ENCODE measurements at places on chromosomes 2 and 18.
A peak's percentile ranks its signal among the peaks of the same experiment; 100 is the strongest.

GRCh38 chr2:221204699-221205098 lies 367.4 kb downstream of the EPHA4 start:
- no peak for DNase-seq

GRCh38 chr18:62844850-62845643 lies 129.7 kb downstream of the PHLPP1 start:
- DNase-seq = no peak

GRCh38 chr2:218720048-218721041 lies 9.7 kb downstream of the TTLL4 start:
- DNase-seq = no peak

- no peak for DNase-seq
These were observed 30.1 kb downstream of the IMPA2 start for GRCh38 chr18:12011199-12011956.

- DNase-seq = no peak
These were observed 175.4 kb downstream of the ZNF521 start for GRCh38 chr18:25176518-25177042.

DNA sequence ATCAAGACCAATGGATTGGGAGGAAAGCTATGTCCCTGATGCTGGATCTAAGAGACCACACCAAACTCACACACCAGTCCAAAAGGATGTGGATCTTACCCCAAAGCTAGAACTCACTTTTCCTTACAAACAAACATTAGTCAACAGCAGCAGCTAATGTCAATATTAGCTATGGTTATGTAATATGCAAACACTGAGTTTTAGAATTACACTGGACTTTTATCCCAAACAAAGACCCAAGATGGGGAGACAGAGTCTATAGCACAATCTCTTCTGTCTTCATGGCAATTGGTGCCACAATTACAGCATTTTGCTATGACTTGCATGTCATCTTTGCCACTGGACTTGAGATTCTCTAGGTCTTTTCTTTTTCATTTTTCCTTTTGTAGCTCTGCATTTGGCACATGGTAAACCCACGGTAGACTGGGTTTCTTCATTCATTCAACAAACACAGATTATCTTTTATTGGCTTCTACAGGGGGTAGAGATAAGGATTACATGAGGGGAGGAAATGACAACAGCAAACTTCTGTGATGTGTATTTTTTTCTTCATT lies 59.0 kb downstream of the SPRED2 start:
- DNase-seq = no peak

DNA sequence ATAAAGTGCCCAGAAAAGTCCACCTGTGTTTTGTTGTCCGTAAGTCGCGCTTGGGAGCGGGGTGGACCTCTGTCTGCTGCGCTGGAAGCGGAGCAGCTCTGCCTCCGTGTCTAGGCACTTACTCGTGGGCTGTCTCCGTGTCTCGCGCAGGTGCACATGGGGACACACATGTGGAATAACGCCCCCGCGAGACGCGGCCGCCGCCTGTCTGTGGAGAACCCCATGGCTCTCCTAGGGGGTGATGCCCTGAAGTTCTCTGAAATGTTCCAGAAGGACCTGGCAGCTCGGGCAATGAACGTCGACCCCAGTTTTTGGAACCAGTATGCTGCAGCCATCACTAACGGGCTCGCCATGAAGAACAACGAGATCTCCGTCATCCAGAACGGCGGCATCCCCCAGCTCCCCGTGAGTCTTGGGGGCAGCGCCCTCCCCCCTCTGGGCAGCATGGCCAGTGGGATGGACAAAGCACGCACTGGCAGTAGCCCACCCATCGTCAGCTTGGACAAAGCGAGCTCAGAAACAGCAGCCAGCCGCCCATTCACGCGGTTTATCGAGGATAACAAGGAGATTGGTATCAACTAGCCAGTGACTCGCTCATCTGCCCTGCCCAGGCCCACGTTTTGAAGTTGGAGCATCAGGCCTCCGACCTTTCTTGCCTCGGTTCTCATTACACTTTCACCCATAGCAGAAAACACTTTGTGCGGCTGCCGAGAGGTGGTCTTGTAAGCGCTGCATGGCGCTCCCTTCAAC lies 17.3 kb downstream of the SALL3 start:
- DNase-seq = no peak

- DNase-seq = no peak
These were observed 31.6 kb downstream of the CYP26B1 start for GRCh38 chr2:72116081-72116533.

GRCh38 chr2:8598295-8599165 lies 83.3 kb upstream of the ID2 start:
- no peak for DNase-seq

DNA sequence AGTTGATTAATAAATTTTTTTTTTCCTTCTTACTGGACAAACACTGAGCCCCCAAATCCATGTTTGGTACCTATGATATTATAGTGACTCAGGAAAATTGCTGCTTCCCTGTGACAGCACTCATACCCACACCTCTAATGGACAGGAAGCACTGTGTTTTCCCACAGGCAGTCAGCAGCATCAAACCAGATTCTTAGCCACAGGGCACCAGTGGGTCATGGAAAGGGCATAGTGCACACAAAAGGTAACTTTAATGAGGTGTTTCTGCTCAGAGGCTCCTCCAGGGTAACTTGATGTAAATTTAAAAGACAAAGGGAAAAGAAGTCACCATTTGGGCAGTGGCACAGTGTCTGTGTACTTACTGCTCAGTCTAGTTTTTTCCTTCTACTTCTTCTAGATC lies 34.1 kb downstream of the SERPINB11 start:
- DNase-seq = no peak

DNA sequence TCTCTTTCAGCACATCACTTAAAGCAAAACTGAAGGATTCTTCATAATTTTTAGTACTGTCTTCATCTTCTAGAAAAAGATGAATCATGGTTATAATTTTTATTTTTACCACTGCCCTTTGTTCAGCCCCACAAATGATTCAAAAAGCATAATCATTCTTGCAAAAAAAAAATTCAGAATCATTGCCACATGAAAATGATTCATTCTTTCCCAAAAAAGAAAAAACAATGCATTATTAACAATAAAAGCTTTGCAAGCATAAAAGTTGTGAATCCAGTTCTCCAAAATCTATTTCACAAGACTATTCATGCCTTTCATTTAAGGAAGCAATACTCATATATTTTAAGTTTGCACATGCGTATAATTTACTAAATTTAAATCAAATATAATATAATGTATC lies 204.8 kb downstream of the RBM43 start:
- no peak for DNase-seq

DNA sequence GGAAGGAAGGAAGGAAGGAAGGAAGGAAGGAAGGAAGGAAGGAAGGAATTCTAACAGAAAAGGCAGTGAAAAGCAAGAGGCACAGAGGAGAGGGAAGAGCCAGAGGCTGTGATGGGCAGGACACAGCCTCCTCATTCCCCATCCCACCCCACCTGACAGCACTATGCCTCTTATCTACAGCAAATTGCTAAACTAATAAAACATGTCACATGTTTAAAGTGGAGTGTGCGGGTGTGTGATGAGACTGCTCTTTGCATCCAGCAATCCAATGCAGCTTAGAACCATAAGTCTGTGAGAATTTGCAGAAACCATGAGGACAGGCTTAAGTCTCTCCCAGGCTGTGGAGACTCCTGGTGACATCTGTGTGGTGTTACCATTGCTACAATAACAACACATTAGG lies 108.4 kb upstream of the ALK start:
- DNase-seq = peak; percentile 92

DNA sequence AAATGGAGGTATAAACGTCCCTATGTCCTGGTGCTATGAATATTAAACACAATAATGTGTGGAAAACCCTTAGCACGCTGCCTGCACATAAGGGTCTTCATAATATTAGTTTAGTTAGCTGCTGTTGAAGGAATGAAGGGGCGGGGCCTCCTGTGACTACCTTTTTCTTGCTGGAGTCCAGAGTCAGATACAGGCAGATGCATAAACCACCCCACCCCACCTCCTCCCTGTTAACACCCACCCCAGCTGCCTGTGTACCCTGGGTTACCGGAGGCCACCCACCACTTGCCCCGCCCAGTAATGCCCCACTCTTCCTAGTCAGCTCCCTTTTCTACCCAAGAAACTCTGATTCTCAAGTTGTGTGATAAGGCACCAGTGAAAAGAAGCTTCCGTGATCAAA lies 158.4 kb downstream of the EN1 start:
- no peak for DNase-seq

- DNase-seq = no peak
These were observed 97.3 kb upstream of the PIEZO2 start for GRCh38 chr18:11246495-11247300.

DNA sequence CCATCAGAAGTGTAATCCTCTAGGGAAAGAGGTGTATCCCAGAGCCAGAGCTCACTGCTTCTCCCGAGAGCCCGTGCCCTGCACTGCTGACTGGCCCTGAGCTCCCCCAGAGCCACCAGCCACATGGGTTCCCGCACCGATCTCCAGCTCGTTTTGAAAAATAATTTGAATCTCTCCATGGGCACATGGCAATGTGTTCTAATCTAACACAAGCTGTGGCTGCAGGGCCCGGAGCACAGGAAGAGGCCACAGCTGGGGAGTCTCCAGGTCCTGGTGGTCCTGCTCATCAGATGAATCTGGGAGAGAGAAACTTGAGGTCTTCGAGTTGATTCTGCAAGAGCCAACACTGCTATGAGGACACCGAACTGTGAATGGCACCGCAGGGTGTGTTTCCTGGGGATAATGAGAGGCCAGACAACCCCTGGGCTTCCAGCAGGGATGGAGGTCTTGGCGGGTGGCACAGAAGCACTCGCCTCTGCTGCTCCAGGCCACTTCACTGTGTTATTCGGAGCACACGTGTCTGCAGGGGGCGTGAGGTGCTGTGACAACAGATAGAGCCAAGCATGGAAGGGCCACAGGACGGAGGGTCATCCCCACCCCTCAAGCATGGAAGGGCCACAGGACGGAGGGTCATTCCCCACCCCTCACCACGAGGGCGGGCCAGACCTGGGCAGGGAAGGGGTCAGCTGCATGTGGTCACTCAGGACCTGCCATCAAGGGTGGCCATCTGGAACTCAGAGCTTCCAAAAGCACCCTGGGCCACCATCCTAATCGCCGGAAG lies 196.8 kb downstream of the NDUFA10 start:
- no peak for DNase-seq

- no peak for DNase-seq
These were observed 1082.9 kb upstream of the CDH2 start for GRCh38 chr18:29259838-29260237.

DNA sequence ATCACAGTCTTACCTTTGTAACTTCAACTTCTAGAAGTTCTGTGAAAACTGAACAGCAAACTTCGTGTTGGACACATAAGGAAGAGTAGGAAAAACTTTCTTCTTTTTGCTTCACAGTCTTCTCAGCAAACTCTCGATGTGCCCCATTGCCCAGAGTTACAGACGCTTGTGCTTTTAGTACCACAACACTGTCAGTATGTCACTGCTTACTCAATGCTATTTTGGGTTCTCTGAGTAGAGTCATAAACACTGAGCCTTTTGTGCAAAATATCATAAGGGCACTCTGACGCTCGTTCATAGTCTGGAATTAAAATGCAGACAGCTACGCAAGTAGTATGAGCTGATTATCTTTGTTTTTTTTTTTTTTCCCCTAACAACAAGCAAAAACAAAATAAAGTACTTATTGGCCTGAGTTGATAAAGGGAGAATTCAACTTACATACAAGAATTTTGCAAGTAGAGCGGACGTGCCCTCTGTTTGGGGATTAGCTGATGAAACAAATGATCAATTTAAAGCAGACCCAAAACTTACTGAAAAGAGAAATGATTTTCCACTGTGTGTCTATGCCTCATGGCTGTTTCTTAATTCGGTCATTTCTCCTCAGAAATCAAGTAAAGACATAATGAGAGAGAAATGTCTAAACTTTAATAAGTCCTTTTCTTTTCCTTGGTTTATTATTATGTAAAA lies at the start of gene CDH19:
TSS of gene CDH19 (minus strand) at position 150 of the 687 bp plus-strand sequence. CDS start 31,886 bp downstream, outside the sequence.
- no peak for DNase-seq

- no peak for DNase-seq
These were observed 3.0 kb upstream of the SKOR2 start for GRCh38 chr18:47254341-47254939.

GRCh38 chr18:12236934-12237832 lies 17.0 kb upstream of the CIDEA start:
- DNase-seq = no peak

DNA sequence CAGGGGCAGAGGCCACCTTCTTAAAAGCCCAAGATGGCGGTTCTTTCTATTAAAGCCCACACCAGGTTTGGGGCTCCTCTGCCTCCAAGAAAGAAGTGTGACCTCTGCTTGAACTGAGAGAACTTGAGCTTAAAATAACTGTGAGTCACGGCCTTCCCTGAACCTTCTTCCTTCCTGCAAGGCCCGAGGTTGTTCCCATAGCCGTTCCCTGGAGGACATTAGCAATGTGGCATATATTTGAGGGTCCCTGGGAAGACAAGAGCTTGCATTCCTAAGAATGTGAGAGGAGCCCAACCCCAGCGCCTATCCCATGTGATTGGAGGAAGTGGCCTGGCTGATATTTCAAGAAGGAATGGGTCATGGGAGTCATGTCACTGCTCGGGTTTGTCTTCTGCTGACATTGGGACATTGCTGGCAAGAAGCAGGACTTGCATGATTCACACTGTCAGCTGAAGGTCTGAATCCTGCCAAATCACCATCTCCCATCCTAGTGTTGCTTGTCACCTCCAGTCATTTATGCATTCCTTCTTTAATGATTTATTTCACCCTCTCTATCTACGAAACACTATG lies 168.1 kb downstream of the TRIB2 start:
- DNase-seq = no peak

DNA sequence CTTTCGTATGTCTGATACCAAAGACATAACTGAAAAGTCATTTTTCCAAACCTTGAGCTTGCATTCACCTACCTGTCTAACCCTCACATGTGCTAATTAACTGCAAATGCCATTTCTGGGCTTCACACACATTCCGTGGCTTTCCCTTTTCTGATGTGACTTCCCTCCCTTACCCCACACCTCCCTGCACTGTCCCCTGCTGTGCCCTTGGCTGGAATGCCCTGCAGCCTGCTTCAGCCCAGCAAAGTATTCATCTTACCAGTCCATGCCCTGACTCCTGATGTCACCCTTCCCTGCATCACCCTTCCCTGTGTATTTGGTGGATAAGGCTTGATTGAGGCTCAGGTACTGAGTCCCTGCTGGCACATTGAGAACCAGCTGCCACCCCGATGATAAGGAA lies 12.2 kb downstream of the RETSAT start:
- no peak for DNase-seq

DNA sequence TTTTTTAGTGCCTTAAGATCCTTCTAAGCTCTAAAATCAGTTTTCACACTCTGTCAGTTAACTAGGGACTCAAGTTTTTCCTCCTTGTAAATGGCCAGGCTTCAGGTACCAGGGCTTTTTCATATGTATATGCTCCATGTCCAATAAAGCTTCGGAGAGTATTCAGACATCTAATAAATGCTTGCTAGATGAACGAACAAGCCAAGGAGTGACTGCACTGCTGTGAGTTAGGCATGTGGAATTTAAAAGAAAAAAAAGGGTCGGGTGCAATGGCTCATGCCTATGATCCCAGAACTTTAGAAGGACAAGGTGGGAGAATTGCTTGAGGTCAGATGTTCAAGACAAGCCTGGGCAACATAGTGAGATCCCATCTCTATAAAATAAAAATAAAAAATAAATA lies 81.9 kb downstream of the CDH2 start:
- no peak for DNase-seq

- no peak for DNase-seq
These were observed 141.4 kb downstream of the TNS1 start for GRCh38 chr2:217861334-217861877.
